Hypothalamus (tissue), 51 donors: ENCODE measurements at places on chromosomes 3 and 15.

DNA sequence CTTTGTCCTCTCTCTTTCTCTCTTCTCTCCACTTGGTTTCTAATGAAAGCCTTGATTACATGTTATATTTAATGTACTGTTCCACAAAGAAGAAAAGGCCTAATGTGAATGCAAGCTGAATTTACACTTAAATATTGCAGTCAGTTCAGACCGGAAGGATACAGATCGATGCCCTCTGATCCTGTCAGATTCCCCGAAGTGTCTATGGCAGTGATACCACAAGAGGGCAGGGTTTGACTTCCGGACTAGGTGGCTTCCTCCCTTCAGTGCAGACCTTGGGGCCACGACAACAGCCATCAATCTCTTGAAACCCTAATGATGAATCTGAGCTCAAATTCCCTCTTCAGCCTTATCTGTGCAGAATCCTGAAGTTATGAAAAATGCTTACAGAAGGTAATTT is 29.5 kb downstream of the AGTR1 start:
- DNase-seq: peak; percentile 29

- no peak for DNase-seq
These were observed 8.4 kb downstream of the SHF start for GRCh38 chr15:45179221-45179985.

DNA sequence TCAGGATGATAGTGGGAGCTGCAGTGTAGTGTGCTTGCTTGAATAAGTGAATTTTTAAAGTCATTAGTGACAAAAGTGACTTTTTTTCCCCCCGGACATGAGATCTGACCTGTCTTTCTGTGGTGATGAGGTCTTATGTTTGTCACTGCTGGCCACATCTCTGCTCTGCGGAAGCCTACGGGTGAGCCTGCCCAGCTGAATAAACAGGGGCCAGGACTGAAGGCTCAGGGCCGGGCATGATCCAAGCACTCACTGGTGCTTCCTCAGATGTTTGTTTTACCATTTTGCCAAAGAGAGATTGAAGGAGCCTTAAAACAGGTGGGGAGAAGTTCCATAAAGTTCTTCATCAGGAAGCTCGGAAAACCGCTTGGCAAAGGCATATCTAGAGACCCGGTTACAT is 35.0 kb downstream of the RPL39L start:
- no peak for DNase-seq

DNA sequence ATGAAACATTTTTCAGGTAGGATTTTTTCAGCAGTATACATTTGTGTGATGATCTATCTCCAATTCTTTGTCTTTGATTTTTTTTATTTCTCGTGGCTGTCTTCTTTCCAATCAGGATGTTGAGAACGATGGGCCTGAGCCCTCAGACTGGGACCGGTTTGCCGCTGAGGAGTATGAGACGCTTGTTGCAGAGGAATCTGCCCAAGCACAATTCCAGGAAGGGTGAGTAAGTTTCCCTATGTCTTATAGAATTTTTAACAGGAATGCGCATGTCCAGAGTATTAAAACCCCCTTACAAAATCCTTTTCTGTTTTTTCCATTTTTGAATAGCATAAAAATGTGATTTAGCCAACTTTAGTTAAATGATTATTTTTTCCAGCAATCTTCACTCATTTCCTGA is 90.0 kb downstream of the MSL2 start:
- DNase-seq: no peak

GRCh38 chr3:11523572-11524101 is 120.1 kb downstream of the VGLL4 start:
- DNase-seq: no peak

DNA sequence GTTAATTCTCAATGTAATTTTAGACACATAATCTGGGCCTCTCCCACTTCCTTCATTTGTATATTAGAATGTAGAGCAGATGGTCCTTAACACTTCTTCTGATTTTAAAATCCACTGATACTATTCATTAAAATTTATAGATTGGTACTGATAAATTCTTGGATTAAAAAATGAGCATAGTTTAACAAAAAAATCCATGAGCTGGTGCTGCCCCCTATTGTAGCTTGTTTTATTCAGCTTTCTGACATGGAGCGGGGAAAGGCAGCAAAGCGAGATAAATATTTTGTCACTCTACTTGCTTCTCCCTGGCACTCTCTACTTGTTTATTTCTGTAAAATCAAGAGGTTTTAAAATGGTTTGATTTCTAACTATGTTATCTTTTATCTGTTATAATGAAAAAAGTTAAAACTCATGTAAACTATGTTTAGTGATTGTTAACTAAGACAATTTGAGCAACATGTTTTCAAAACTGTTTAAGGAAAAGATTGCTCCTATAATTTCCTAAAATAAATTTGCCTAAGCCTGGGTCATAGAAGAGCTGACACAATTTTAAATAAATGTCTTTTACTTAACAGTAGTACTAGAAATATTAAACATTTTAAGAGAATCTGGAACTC is 26.5 kb upstream of the PLOD2 start:
- DNase-seq: no peak

DNA sequence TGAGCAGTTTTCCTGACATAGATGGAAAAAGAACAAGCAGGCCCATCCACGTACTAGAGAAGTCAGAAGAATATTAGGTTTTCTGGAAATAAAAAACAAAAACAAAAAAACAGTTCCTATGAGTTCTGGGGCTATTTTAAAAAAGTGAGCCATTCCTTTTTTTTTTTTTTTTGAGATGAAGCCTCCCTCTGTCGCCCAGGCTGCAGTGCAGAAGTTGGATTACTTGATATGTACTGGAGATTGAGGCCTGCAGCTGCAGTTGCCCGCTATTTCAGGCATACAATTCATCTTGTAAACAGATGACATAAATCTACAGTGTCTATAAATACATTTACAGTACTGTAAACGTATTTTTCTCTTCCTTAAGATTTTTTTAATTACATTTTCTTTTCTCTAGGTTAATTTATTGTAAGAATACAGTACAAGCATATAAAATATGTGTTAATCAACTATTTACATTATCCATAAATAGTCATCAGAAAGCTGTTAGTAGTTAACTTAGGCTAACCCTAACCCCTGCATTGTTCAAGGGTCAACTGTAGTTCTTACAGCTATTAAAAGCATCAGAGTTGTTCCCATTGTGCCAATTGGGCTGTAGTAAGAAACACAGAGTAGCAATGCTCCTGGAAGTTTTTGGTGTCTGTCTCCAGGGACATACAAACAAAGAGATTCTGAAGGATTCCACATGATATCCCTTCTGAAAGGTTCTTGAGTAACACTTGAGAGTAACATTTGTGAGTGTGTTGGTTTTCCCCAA is 11.2 kb upstream of the ACTL6A start:
- DNase-seq: no peak

- DNase-seq: no peak
These were observed 909.2 kb upstream of the EPHA6 start for GRCh38 chr3:95905182-95905581.

- no peak for DNase-seq
These were observed 150.3 kb downstream of the ALCAM start for GRCh38 chr3:105516972-105517371.

DNA sequence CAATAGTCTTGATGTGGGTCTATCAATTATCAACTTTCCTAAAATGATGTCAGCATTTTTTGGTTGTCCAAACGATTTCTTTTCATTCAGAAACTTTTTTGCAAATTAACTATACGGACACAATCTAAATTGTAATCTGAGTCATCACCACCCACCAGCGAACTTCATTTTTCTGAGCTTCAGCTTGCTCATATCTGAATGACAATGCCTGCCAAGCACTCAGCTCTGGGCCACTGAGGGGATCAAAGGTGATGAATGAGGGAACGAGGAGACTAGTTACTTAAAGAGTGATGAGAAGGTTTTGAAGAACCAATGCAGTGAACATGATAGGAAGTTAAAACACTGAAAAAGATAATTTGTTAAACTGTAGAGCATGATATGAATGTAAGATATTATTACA is 14.9 kb upstream of the TBC1D23 start:
- DNase-seq: no peak

DNA sequence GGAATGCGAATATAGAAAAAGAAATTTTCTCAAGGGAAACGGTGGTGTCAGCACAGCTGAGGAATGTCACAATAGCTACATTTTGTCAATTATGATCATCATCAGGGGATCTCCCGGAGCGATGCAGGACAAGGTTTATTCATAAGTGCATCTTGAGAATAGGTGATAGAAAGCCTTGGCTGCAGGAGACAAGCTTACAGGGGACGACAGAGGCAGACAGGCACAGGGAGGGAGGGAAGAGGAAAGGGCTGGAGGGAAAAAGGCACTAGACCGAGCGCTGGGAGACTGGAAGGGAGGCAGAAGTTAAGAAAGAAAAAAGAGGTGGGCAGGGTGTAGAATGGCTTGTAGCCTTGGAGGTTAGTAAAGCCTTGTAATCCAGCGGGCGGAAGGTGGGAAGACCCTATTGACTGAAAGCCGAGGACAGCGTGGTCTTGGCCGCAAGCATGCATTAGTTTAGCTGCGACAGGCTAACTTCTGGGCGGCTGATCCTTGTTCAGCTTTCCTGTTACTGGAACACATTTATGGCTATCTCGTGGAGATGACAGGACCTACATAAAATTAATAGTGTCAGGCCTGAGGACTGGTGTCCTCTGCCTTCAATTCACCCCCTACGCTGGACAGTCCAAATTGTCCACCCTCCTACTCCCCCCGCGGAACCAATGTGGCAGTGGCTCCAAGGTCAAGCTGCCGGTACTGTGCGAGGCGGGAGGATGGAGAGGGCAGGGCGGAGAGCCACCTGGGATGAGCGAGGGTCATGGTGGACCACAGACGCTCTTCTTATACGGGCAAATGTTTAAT is 1.4 kb upstream of the NECTIN3 start:
- DNase-seq: peak; percentile 42

GRCh38 chr3:150409512-150410310 is 1.6 kb downstream of the TSC22D2 start:
- DNase-seq: peak; percentile 78

- no peak for DNase-seq
These were observed 75.1 kb upstream of the SLC6A11 start for GRCh38 chr3:10740954-10741353.

GRCh38 chr3:175985781-175986180 is 1126.6 kb downstream of the NAALADL2 start:
- DNase-seq: no peak

DNA sequence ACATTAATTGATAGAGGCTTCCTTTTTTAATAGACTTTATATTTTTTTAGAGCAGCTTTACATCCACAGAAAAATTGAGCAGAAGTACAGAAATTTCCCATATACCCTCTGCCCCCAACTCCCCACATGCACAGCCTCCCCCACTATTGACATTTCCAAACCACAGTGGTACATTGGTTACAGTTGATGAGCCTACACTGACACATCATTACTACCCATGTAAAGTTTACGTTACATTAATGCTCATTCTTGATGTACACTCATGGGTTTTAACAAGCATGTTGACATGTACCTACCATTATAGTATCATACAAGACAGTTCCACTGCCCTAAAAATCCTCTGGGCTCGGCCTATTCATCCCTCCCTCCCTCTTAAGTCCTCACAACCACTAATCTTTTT is 78.7 kb downstream of the USF3 start:
- DNase-seq: no peak

DNA sequence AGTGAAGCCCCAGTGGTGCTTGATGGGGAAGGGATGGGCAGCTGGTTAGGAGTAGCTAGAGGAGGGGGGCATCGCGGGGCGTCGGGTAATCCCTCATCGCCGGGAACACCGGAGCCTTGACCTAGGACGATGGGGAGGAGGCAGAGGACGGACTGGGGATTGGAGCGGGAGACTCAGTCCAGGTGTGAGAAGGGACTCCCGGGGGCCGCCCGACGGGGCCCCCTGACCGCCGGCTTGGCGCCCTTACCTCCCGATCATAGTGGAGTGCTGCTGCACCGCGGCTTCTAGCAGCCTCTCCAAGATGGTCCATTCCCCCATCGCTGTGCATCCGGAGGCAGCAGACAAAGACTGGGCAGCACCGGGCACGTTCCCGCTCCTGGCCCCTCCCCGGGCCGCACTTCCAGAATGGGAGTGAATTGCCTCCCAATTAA is 612 bp downstream of the GJD2 start:
- DNase-seq: no peak

- no peak for DNase-seq
These were observed 61.9 kb downstream of the WHAMM start for GRCh38 chr15:82871358-82871757.

- DNase-seq: no peak
These were observed 33.4 kb upstream of the STRIT1 start for GRCh38 chr3:155326901-155327300.

DNA sequence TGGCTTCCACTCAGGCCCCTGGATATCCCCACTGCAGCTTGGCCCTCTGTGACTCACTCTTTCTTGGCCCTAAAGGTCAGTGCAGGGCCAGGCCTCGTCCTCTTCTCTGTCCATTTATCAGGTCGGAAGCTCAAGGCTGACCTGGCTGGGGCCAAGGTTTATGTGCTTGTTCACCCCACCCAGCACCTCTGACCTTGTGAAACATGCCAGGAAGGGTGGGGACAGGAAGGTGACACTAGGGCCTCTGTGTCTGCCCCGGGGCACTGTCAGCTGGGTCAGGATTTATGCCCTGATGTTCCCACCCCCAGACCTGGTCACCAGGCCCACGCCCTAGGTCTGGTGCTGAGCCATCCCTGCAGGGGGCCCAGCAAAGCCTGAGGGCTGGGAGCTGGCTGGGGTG is 103.8 kb downstream of the FBLN2 start:
- no peak for DNase-seq

DNA sequence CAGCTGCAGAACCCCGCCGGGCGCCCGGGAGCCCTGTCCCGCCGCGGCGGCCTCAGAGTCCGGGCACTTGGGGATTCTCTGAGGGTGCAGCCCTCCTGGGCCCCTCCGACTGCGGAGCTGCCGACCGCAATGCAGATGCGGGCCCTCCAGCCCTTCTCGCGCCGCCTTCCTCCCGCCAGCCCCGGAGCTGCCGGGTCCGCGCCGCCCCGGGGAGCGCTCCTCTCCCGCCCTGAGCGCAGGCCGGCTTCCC is 320 bp upstream of the ACAN start:
- no peak for DNase-seq

DNA sequence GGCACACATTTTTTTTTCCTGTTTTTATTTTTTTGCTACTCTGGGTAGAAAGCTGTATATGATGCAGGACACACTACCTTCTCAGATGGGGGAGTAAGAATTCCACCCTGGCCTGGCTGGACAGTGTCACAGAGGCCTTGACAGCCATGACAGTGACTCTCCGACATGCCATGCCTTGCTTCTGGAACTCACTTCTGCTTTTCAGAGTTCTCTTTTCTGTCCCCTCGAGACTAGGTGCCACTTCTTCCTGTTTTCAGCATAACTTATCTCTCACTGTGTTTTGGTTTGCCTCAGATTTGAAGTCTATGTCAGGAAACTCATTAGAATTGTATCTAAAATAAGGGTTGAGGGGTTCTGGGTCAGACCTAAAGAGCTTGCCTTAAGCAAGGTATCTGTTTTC is 69.1 kb upstream of the SEC13 start:
- DNase-seq: no peak

DNA sequence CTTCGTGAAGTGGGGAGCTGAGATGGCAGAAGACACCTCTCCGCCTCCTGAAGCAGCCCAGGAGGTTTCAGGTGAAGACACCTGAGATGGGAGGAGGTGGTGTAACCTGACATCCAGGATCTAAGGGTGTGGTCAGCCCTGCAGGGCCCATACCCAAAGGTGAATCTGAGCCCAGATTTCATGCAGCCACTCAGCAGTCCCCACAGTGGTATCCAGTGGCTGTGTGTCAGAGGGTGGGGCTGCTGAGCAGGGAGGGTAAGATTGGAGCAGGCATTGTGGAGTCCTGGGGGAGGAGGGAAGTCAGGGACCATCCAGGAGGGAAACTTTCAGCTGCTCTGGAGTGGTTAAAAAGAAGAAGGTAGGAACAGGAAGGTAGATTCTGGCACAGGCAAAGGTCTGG is 46.0 kb upstream of the SMAD6 start:
- no peak for DNase-seq
